ENCODE measurements at places on chromosomes 16 and 17.

- no peak for DNase-seq
Measured at GRCh38 chr17:604115-604450, 110.6 kb downstream of the VPS53 start.

DNA sequence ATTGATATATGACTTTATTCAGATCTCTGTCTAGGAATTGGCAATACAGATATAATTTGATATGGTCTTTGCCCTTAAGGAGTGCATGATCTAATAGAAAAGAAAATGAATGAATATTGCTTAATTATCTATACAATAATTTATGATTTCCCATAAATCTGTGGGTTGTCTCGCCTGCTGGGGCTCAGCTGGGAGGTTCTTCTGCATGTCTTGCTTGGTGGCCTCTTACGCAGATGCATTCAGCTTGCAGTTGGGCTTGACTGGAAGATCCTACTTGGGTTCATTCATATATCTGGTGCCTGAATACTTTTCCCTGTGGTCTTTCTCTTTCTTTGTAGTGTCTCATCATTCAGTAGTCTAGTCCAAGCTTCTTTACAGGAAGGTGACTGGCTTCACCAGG, 34.0 kb upstream of the GOT2 start:
- DNase-seq, result no peak

DNA sequence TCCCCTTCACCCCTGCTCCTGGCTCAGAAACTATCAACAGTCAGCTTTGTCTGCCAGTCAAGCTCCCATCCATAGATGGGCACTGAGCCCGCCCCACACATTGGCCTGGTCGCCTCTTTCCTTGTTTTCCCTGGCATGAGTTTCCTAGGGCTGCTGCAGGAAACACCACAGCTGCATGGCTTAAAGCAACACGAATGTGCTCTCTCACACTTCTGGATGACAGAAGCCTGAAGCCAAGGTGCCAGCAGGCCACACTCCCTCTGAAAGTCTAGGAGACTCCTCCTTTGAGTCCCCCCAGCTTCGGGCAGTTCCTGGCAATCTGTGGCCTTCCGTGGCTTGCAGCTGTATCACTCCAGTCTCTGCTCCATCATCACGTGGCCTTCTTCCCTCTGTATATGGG, 69.9 kb downstream of the TBC1D16 start:
- no peak for DNase-seq

GRCh38 chr17:77596491-77597417, 361.7 kb upstream of the TNRC6C start:
- no peak for DNase-seq

DNA sequence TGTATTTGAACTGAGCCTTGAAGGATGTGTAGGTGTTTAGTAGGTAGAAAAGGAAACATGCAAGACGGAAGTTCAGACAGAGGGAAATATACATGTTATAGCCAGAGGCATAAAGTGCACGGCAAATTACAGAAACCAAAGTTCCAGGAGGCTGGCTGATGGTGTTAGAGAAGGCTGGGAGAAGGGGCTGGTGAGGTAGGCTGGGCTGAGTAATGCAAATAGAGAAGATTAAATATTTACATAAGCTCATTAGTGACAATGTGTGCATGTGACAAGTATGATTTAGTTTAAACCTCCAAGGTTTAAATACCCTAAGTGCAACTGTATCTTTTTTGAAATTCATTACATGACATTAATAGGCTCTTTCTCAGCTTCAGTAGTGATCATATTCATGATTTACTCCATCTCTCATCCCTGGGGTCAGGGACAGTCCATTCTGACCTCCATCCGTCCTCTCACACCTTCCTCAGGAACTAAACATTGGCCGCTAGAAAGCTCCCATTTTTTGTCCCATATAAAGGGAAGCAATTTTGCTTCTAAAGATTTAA, 399.8 kb upstream of the SALL1 start:
- DNase-seq, result no peak

DNA sequence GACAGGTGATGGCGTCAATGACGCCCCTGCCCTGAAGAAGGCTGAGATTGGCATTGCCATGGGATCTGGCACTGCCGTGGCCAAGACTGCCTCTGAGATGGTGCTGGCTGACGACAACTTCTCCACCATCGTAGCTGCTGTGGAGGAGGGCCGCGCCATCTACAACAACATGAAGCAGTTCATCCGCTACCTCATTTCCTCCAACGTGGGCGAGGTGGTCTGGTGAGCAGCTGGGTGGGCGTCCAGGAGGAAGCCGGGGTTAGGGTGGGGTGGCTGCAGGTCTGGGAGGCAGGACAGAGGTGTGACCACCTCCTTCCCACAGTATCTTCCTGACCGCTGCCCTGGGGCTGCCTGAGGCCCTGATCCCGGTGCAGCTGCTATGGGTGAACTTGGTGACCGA, 23.2 kb downstream of the RABEP2 start:
- no peak for DNase-seq

GRCh38 chr17:7881276-7882054, 7.1 kb upstream of the CHD3 start:
- no peak for DNase-seq

DNA sequence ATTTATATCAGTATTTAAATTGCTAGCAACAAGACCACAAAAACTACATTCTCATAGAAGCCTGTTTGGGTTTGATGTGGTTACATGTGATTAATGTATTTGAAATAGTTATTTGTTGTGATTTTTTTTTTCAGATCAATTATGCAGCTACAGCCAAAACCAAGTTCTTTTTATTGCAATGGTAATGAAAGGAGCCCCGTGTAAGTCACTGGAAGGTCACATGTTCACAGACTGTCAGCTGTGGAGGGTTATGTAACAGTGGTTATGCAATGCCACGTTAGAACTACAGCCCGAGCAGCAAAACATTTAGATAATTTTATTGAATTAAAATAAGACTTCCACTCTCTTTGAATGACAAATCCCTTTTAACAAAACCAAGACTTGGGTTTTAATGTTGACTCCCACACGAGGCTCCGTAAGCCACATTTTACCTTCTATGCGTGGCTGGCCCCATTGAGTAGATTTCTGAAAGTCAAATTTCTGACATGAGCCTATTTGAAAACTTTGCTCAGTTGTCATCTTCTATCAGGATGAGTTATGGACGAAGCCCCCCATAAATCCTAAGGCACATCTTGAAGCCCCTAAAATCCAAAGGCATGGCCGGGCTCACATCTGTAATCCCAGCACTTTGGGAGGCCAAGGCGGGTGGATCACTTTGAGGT, 41.8 kb upstream of the SEC14L1 start:
- peak; percentile 25 for DNase-seq

DNA sequence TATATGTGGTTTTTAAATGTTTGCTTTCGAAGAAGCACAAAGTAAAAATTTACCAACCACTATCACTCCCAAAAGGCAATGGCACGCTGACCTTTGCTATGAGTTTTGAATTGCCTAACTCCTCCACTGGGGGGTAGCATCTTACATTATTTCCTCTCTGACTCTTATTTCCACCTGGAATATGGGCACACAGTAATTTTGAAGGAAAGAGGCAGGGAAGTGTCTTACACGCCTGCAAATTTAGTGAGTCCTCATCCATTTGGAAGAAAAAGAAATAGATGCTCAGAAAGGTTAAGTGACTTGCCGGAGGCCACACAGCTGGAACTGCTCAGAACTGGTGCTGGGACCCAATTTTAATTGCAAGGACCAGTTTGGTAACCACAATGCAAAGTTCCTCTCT, 29.9 kb upstream of the IRX6 start:
- no peak for DNase-seq

DNA sequence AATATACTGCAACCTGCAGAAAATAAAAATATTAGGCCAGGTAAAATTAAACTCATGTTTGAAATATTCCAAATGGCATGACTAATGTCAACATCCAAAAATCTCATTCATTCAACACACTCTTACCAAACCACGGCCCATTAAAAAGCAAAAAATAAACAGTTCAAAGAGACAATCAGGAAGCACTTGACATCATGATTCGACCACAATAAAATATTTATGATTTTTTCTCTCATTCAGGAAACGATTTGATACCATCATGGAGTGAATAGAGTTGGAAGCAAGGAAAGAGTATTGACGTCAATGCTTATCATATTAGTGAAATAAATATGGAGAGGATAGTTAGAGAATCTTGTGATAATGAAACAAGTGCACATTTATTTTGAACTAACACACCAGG, 354.1 kb downstream of the KCNJ2 start:
- no peak for DNase-seq

DNA sequence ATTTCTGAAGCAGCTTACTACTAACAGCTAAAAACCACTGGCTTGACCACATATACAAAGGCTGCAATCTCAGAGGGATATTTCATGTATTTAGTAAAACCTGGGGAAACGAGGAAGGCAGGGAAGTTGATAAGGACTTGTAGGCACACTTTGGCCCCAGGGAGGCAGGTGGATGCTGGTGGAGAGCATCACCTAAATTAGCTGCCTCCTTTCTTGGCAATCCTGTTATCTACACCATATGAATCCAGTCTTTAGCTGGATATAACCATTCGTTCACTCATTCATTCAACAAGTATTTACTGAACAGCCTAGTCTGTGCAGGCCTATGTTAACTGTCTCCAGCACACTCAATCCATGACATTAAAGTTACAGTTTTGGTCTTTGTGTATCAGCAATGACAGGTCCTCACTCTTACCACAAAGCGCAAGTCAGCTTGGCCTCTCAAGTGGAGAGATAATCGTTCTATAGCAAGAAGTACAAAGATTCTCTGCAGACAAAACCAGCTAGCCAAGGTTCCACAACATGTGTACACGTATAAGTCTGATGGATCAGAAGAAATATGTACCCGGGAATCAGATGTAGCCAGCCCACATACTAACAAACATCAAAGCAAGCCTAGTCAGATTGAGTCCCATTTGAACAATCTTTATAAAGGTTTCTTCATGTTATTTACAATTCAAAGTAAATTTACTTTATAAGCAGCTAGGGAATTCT, 10.8 kb downstream of the MRPS23 start:
- no peak for DNase-seq

DNA sequence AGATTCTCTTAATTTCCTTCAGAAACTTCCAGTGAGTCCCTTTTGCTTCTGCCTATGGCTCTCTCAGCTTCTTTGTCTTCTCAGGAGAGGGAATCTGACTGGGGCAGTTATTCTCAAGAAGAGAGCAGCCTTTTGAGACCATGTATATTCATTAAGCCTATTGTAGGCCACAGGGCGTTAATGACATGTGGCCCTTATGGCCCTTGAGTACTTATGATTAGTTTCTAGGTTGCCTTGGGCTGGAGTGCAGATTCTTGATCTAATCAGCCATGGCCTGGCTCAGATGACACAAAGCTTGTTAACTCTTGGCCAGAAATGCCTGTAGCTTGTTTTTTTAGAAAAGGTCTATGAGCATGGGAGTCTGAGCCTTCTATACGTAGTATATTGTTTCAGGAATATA, 17.4 kb downstream of the MFSD11 start:
- DNase-seq, result no peak

GRCh38 chr17:56440419-56440818, 153.1 kb upstream of the NOG start:
- no peak for DNase-seq

- no peak for DNase-seq
Measured at GRCh38 chr17:61202564-61202963, 197.1 kb upstream of the TBX2 start.

DNA sequence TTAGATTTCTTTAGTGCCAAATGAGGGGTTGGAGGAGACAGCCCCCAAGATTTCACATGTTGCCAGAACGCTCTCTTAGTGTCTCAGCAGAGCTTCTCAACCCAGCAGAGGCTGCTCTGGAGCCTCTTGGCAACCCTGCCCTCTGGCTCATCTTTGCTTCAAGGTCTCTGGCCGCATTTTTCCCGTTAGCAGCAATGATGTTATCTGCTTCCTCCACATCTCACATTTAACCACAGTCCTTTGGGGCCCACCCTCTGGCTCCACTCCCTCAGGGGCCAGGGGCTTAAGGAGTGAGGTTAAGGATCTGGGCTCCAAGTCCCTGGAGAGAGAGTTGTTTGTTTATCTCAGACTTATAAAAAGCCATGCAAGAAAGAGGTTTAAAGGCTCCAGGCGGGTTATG, 3.3 kb upstream of the XYLT1 start:
- DNase-seq, result no peak

DNA sequence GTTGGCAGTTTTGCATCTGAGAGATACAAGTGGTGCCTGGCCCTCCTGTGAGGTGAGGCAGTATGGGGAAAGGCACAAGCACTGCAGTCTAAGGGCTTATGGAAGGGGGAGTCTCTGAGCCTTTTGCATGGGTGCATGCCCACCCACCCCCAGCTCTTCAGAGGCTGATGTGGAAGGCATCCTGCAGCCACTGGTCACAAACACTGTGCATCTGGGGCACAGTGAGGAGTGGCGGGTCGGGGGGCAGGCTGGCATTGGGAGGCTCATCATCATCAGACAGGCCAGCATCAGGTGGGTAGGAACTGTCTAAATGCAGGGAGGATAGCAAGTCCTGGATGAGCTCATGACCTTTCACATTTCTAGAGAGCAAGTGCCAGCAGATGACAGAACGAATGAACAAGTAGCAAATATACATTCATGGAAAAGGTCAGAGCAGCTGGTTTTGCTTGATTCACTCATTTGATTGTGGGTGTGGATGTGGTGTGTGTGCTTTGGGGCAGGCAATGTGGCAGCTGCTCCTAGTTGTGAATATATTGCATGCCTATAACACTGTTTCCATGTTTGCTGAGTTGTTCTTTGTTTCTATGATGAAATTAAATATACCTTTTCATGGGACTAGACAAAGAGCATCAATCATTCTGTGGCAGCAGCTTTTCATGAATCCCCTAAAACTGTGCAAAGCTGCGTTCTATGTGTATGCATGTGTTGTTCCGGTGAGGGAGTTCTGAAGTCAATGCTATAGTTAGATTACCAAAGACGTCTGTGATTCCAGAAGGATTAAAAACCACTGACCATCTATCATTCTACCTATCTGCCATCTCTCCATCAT, 29.2 kb downstream of the TRIM25 start:
- no peak for DNase-seq

- DNase-seq, result no peak
Measured at GRCh38 chr17:46097497-46097896, 95.7 kb downstream of the KANSL1 start.

GRCh38 chr16:50839356-50839755, 97.5 kb downstream of the CYLD start:
- no peak for DNase-seq

- DNase-seq, result no peak
Measured at GRCh38 chr17:47335101-47335936, 11.6 kb downstream of the EFCAB13 start.

DNA sequence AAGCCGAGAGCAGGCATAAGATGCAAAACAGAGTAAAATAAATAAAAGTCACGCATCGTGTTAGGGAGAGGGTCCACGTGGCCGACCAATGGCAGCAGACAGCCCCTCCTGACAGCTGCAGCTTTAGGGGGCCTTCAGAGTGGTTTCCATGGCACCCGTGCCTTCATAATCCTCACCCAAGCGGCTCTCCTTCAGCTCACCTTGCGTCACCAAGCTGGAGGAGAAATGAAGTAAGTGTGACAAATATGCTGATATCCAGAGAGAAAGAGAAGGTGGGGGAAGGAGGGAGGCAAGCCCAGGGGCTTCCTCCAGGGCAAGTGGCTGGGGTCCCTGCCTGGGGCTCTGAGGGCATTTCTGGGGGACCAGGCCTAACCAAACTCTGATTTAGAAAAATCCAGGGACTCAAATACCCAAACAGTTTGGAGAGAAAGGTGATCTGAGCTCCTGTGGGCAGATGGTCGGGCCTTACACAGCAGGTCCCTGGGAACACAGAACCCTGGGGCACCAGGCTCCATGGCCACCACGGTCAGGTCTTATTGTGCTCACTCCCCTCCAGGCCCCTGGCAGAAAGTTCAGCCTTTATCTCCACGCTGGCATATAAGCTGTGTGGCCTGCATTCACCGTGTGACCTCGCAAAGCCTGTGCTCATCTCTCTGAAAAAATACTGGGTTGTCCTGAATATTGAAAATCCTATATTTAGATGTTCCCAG, 80.7 kb upstream of the TNRC6C start:
- no peak for DNase-seq

GRCh38 chr17:56834380-56835263, 671 bp downstream of the DGKE start:
- DNase-seq, result peak; percentile 59
